ENCODE measurements at places on chromosomes 1 and 21.

DNA sequence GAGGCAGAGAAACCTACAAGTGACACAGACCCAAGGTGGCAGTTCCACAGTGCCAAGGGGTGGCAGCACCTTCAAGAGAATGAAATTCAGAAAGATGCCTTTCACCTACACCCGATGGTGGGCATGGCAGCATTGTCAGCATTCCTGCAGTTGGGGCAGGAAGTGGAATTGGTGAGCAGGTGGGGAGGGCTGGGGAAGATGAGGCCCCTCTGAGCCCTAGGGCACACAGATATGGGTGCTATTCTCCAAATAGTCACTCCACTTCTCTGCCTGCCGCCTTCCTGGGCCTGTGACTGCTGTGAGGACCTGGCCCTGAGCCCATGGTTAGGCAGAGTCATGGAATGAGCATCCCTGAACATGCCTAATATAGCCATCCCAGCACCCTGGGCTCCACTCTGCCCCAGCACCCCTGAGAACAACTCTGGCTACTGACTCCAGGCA lies 8.3 kb downstream of the SHISA4 start:
- H3K27ac ChIP-seq: no peak overlapping the region
- no peaks in the 10 kb centered on the region for H3K36me3 ChIP-seq
- DNase-seq: no peak
- H3K27me3 ChIP-seq: no peaks in the 10 kb centered on the region
- peaks cover 6% of the 10 kb centered on the region for H3K4me1 ChIP-seq

- no peak for DNase-seq
- H3K27ac ChIP-seq: no peak overlapping the region
- no peaks in the 10 kb centered on the region for H3K27me3 ChIP-seq
- no peaks in the 10 kb centered on the region for H3K36me3 ChIP-seq
These were observed 8.7 kb downstream of the AGPAT3 start for GRCh38 chr21:43873673-43874072.

- no peak for DNase-seq
- no peak overlapping the region for H3K27ac ChIP-seq
- H3K36me3 ChIP-seq: no peaks in the 10 kb centered on the region
- peaks cover 8% of the 10 kb centered on the region for H3K4me1 ChIP-seq
- H3K4me3 ChIP-seq: no peak overlapping the region
- H3K27me3 ChIP-seq: no peaks in the 10 kb centered on the region
These were observed 54.2 kb downstream of the DNTTIP2 start for GRCh38 chr1:93824834-93825233.

- no peaks in the 10 kb centered on the region for H3K27me3 ChIP-seq
- DNase-seq: no peak
- no peaks in the 10 kb centered on the region for H3K36me3 ChIP-seq
- no peak overlapping the region for H3K27ac ChIP-seq
- no peak overlapping the region for H3K4me3 ChIP-seq
These were observed 158.2 kb upstream of the RUNX1 start for GRCh38 chr21:35207322-35207721.

DNA sequence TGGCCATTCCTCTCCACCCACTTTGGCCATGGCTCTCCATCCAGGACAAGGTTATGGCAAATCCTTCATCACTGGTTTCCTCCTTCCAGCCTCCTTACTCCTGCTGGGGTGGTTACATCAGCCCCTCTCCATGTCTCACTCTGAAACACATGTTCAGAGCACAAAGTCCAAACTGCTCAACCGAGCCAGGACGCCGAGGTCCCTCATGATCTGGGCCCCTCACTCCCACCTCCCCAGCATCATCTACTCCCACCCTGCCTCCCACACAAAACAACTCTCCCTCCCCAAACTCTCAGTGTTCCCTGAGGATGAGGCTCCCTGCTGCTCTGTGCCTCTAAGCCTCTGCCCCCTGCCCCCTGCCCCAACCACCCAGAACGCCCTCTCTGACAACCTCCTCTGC lies 33.3 kb upstream of the ZBTB40 start:
- peaks cover 2% of the 10 kb centered on the region for H3K4me1 ChIP-seq
- H3K4me3 ChIP-seq: no peak overlapping the region
- H3K36me3 ChIP-seq: no peaks in the 10 kb centered on the region
- no peak overlapping the region for H3K27ac ChIP-seq

DNA sequence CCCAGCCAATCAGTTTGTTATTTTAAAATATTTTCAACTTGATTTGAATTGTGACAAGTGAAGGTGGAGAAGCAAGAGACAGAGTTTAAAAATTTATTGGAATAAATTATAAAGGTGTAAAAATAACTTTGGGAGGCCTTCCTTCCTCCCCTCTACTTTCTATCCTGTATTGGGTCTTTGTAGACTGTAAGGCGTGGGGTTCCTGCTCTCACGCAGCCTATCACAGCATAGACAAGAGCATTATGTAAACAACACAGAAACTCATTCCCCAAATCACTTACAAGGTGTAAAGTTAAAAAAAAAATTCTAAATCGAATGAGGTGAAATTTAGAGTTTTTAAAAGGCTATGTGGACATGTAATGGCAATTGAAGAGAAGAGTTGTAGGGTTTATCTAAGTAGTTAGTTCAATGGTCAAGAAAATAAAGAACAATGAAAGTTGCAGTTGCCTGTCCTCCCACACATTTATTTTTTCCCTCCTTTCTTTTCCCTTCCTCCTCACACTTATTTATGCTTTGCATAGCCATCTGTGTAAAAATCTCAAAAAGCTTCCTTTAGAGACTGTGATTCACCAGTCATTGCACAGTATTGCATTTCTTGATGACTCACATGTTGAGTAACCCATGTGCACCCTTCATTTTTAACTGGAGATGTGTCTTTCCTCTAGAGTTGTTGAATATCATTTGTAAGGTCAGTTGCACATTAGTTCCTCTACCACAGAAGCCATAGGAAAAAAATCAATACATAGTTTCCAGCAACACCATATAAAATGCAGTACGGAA lies 242.2 kb downstream of the PTPRC start:
- no peaks in the 10 kb centered on the region for H3K27me3 ChIP-seq
- DNase-seq: no peak
- no peak overlapping the region for H3K27ac ChIP-seq
- H3K4me3 ChIP-seq: no peak overlapping the region
- no peaks in the 10 kb centered on the region for H3K36me3 ChIP-seq

GRCh38 chr1:222117809-222118208 lies 375.9 kb upstream of the DUSP10 start:
- H3K4me3 ChIP-seq: no peak overlapping the region
- no peaks in the 10 kb centered on the region for H3K36me3 ChIP-seq
- DNase-seq: no peak
- no peaks in the 10 kb centered on the region for H3K4me1 ChIP-seq
- H3K27ac ChIP-seq: no peak overlapping the region

- H3K27ac ChIP-seq: no peak within 1 kb of the TSS
- peaks cover 3% of the 10 kb centered on the region for H3K4me1 ChIP-seq
- H3K4me3 ChIP-seq: peak within 1 kb of the TSS; percentile 73
- no peak for DNase-seq
- no peaks in the 10 kb centered on the region for H3K36me3 ChIP-seq
These were observed at the start of gene NAV1 for GRCh38 chr1:201538612-201539551. NAV1 (plus strand) TSS chr1:201539127; CDS start chr1:201622885, 83,758 bp downstream.

DNA sequence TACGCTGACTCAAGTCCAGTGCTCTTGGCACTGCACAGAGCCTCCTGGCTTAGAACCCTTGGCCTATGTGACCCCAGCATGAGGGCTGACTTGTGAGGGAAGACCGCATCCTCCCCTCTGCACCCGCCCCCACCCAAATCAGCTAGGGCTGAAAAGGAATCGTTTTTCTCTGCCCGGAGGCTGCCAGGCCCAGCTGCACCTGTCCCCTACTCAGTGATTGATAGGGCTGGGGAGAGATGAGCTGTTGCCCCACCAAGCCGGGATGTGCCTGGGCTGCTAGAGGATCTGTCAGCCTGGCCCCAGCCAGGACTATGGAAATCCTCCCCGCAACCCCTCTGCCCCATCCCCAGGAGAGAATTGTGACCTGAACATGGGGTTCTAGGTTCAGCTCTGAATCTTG lies 20.6 kb downstream of the MYOG start:
- no peak overlapping the region for H3K27ac ChIP-seq
- H3K36me3 ChIP-seq: peaks cover 8% of the 10 kb centered on the region
- H3K4me3 ChIP-seq: no peak overlapping the region
- no peak for DNase-seq
- H3K4me1 ChIP-seq: no peaks in the 10 kb centered on the region

GRCh38 chr1:9190234-9190633 lies 44.3 kb upstream of the H6PD start:
- H3K4me3 ChIP-seq: no peak overlapping the region
- no peak overlapping the region for H3K27ac ChIP-seq
- no peaks in the 10 kb centered on the region for H3K27me3 ChIP-seq
- H3K4me1 ChIP-seq: no peaks in the 10 kb centered on the region
- no peak for DNase-seq

DNA sequence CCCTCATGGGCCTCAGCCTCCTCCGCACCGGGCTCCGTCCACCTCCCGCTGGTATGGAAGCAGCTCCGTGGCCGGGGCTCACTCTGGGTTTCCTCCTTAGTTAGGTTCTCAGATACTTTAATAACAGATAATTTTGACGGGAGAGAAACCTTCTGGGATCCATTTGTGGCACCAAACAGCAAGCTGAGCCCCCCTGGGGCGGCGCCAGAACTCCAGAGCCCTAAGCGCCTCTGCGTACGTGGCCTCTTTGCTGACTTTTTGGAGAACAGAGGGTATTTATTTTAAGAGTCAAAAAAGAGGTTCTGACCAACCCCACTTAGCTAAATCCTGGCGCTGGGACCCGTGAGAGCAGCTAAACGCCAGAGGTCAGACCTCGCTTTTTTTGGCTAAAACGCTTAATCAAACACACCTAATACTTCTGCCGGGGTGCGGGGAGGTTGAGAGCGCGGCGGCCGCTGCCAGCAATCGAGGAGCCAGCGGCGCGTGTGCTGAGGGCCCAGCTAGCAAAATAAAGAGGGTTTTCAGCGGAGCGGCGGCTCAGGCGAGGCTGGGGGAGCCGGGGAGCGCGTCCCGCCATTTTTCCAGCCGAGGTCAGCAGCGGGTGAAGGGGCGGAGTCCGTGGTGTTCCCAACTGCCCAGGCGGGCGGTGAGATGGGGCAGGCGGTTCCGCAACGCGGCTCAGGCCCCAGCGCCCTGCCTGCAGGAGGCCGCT lies 171.7 kb downstream of the PRDM16 start:
- no peaks in the 10 kb centered on the region for H3K27me3 ChIP-seq
- H3K27ac ChIP-seq: no peak overlapping the region
- H3K4me3 ChIP-seq: no peak overlapping the region
- H3K4me1 ChIP-seq: no peaks in the 10 kb centered on the region
- DNase-seq: no peak
- no peaks in the 10 kb centered on the region for H3K36me3 ChIP-seq

DNA sequence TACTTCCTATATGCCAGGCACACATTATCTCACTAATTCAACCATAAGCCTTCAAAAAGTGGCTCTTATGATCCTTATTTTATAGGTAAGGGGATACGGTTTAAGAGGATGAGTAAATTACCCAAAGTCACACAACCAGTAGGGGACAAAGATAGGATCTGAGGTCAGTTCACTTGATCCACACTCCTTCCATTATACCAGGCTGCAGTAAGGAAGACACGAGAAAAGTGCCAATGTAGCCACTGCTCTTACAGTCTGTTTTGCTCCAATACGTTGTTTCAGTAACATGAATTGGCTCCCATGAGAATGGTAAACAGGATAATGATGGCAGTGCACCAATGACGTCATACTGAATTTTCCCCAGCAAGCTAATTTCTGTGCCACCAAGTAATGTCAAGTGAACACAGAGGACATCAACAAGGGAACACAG lies 15.4 kb upstream of the GUCA2A start:
- H3K27ac ChIP-seq: no peak overlapping the region
- H3K4me1 ChIP-seq: no peaks in the 10 kb centered on the region

DNA sequence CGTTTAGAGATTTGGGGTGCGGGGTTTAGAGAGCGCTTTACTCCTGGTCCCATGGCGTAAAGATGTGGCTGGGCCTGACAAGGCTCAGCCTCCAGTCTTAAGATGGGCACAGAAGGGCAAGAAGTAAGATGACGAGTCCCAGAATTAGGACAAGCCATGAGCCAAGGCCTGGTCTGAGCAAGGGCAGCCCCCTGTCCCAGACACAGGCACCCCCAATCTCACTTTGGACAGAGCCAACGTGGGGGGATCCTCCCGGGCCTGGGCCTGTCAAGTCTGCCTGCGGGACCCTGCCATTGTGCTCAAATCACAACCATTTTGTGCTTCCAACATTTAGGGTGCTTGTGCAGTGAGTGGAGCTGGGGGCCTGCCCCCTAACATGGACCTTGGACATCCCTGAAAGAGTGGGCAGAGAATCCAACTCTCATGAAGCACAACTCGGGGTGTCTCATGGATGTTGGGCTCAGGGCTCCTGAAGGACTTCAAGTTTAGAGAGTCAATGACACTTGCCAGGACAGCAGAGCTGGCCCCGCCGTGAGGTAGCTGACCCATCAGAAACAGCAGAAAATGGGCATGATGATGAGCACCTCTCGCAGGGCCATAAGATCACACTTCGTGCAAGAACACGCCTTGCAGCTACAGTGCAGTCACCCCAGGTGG lies 52.6 kb downstream of the KIF21B start:
- no peak overlapping the region for H3K27ac ChIP-seq
- H3K36me3 ChIP-seq: peaks cover 4% of the 10 kb centered on the region
- DNase-seq: no peak
- H3K27me3 ChIP-seq: no peaks in the 10 kb centered on the region

- DNase-seq: no peak
- no peaks in the 10 kb centered on the region for H3K4me1 ChIP-seq
- H3K27me3 ChIP-seq: no peaks in the 10 kb centered on the region
- H3K27ac ChIP-seq: no peak overlapping the region
- no peaks in the 10 kb centered on the region for H3K36me3 ChIP-seq
These were observed 9.0 kb upstream of the CGN start for GRCh38 chr1:151502035-151502700.

- H3K36me3 ChIP-seq: no peaks in the 10 kb centered on the region
- DNase-seq: no peak
- no peaks in the 10 kb centered on the region for H3K27me3 ChIP-seq
- no peak overlapping the region for H3K4me3 ChIP-seq
- H3K27ac ChIP-seq: no peak overlapping the region
- H3K4me1 ChIP-seq: no peaks in the 10 kb centered on the region
These were observed 170.6 kb downstream of the PDE4B start for GRCh38 chr1:65963156-65963888.

DNA sequence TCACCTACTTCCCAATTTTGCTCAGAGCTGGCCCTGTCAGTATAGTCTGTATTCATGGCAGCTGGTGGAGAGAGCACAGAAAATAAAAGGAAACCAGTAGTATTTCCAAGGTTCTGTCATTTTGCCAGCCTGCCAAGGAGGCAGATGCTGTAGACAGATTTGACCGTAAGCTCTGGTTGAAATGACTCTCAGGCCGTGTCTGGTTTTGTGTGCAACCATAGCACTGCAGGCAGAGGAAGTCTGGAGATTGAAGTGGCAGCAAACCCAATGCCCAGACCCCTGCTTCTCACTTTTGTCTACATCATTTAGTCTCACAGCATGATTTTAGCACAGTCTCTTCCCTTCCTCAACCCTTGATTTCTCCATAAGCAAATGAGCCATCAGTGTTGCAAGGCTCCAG lies 291.7 kb downstream of the PAPPA2 start:
- no peaks in the 10 kb centered on the region for H3K36me3 ChIP-seq
- H3K4me1 ChIP-seq: no peaks in the 10 kb centered on the region
- DNase-seq: no peak

GRCh38 chr1:61395146-61395800 lies 312.9 kb downstream of the NFIA start:
- DNase-seq: no peak
- H3K36me3 ChIP-seq: no peaks in the 10 kb centered on the region
- no peak overlapping the region for H3K4me3 ChIP-seq
- no peaks in the 10 kb centered on the region for H3K4me1 ChIP-seq
- H3K27me3 ChIP-seq: no peaks in the 10 kb centered on the region
- no peak overlapping the region for H3K27ac ChIP-seq

GRCh38 chr1:116163533-116163932 lies 52.3 kb downstream of the MAB21L3 start:
- no peak overlapping the region for H3K27ac ChIP-seq
- no peak for DNase-seq
- H3K27me3 ChIP-seq: 0 out of 2 replicates have a peak, but pooled peaks cover 1% of the 10 kb centered on the region
- H3K36me3 ChIP-seq: no peaks in the 10 kb centered on the region
- H3K4me1 ChIP-seq: peaks cover 2% of the 10 kb centered on the region
- H3K4me3 ChIP-seq: no peak overlapping the region

Data from iPS DF 6.9 (cell line).